Stimulated activated CD8-positive, alpha-beta memory T cell treated with anti-CD3 and anti-CD28 coated beads, Interleukin-4, amount 100 ng/mL, for 1 hour (primary cell): ENCODE measurements at places on chromosomes 16 and 17.

- no peak for DNase-seq
Measured at GRCh38 chr17:59151006-59151405, 4.0 kb downstream of the SKA2 start.

DNA sequence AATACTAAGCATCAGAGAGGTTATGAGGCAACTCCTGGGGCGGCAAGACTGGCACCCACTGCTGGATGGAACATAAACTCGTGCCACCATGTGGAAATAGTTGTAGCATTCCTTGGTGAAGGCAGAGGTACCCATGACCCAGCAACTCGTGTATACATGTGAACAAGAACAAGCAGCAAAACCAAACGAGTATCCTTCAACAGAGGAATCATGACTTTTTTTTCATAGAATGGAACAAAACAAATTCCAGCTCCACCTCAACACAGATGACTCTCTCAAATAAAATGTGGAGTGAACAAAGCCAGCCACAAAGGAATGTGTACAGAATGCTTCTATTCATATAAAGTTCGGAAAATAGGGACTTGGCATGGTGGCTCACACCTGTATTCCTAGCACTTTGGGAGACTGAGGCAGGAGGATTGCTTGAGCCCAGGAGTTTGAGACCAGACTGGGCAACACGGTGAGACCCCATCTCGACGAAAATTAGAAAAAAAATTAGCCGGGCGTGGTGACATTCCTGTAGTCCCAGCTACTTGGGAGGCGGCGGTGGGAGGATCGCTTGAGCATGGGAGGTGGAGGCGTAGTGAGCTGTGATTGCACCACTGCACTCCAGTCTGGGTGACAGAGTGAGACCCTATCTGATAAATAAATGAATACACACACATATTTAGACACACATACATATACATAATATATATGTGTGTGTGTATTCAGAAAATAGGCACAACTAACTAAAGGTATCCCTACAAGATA lies 35.3 kb downstream of the B9D1 start:
- no peak for DNase-seq

GRCh38 chr16:13103831-13104530 lies 202.6 kb downstream of the SHISA9 start:
- no peak for DNase-seq

DNA sequence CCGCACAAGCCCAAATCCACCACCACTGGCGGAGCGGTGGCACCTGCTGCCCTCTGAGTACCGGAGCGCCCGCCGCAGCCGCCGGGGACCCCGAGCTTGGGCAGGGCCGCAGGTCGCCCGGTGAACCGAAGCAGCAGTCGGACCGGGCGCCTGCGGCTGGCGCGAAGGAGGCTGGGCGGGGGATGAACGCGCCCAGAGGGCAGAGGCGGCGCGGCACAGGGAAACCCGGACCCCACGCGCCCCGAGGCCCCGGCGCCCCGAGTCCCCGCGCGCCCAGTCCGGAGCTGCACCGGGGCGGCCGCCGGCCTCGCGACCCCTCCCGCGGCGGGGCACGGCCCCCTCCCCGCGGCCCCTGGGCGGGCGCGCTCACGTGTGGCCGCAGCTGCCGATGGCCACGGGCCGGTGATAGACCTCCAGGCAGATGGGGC lies 393 bp downstream of the RNF166 start:
- DNase-seq, result no peak

GRCh38 chr17:77287432-77288068 lies 146.8 kb downstream of the SEC14L1 start:
- no peak for DNase-seq

- no peak for DNase-seq
Measured at GRCh38 chr16:13767215-13767614, 152.7 kb upstream of the ERCC4 start.

- DNase-seq, result no peak
Measured at GRCh38 chr16:27195941-27196595, 7.3 kb upstream of the KDM8 start.

DNA sequence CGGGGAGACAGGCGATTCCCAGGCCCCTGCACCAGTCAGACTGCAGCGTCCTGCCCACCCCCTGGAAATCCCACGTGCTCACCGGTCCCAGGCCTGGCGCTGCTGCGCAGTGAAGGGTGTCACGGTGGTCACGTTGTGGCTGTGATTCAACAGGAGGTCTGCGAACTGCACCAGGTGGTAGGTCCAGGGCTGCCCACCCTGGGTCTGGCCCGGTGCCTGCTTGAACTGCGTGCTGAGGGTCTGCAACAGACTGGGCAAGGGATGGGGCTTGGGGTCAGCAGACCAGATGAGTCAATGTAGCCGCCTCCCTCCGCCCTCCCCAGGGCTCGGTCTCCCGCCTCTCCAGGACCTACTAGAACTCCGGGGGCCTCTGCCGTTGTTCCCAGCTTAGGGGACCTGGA lies 7.1 kb downstream of the MYBBP1A start:
- no peak for DNase-seq
